ENCODE measurements at places on chromosomes 12 and 14.
A peak's percentile ranks its signal among the peaks of the same experiment; 100 is the strongest.

DNA sequence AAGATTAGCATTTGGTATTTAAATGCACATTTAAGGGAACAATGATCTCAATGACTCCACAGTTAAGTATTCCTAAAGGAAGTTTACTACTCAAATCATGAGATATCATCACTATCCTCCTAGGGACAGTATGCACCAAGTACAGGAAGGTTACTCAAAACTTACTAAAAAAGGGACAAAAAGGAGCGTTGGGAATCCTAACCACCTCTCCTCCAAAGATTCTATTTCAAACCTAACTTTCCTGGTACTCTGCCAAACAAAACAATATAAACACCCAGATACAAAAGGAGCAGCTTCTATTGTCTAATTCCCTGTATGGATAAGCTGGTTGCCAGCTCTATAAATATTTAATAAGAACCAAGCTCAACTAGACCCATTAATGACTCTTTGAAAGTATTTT is 377.7 kb downstream of the NUAK1 start:
- DNase-seq: no peak

- no peak for DNase-seq
Measured at GRCh38 chr12:8995021-8995775, 5.9 kb downstream of the KLRG1 start.

DNA sequence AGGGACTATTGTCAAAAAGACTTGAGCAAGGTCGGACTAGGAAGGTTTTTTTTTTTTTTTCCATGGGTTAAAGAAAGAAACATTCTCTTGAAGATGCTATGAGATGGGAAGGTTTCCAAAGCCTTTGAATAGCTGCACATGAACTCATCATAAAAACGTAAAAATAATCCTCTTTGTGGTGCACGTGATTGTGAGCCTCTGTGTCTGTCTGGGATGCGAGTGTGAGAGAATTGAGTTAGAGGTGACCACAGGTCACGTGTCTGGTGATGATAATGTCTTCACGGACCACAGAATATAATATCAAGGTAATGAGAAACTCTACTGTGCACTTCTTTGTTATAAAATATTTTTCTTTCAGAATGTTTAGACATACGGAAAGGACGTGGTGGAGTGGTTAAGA is 24.3 kb upstream of the ADGRD1 start:
- DNase-seq: no peak

GRCh38 chr14:102930138-102930752 is 7.8 kb downstream of the AMN start:
- no peak for DNase-seq

DNA sequence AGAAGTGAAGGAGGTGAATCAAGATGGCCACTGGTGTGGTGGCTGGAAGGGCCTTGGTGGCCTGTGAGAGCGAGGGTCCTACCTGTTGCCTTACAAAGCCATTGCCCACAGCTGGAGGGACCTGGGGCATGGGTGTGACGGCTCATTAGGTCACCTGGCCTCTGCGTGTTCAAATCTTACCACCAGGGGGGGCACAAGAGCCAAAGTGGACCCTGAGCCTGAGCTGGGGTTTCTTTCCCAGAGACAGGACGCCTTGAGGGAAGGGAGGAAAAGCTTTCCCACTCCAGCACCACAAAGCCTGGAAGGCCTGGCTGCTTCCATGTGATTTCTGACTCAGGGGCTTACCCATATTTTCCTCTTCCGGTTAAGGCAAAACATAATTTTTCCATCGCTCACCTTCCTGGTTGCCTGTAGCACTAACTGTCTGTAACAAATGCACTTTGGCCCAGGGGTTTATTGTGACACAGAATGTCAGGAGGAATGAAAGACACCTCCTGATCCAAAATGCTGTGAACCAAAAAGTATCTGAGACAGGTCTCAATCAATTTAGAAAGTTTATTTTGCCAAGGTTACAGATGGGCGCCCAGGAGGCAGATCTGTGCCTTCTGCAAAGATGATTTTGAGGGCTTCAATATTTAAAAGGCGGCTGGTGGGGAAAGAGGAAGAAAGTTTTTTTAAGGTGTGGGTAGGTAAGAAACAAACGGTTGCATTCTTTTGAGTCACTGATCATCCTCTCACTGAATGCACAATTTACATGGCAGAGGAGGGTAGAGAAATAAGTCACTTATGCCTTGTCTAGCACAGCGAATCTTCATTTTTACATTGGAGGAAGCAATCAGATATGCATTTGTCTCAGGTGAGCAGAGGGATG is 4.3 kb upstream of the CD9 start:
- peak; percentile 59 for DNase-seq

GRCh38 chr14:38410442-38410841 is 154.5 kb upstream of the CLEC14A start:
- no peak for DNase-seq

- DNase-seq: no peak
Measured at GRCh38 chr12:24921251-24922038, 27.5 kb downstream of the BCAT1 start.

- DNase-seq: no peak
Measured at GRCh38 chr14:95268350-95268749, 51.4 kb downstream of the CLMN start.

- DNase-seq: no peak
Measured at GRCh38 chr14:22870811-22871223, 723 bp upstream of the LRP10 start.

DNA sequence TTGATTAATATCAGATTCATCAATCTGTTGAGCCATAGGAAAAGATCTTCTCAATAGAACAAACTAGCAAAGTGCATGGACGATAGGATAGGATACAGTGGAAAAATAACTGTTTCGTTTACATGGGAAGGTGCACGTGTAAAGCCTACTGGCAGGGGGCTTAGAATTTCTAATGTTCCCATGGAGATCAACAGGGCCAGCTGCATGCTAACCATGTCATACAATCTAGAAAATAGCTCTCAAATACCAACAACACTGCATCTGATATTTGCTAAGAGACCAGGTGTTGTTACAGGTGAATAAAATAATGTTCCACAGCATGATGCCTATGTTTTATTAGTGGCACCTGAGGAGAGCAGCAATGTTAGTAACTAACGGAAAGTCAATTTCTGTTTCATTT is 72.5 kb downstream of the ACSS3 start:
- no peak for DNase-seq

DNA sequence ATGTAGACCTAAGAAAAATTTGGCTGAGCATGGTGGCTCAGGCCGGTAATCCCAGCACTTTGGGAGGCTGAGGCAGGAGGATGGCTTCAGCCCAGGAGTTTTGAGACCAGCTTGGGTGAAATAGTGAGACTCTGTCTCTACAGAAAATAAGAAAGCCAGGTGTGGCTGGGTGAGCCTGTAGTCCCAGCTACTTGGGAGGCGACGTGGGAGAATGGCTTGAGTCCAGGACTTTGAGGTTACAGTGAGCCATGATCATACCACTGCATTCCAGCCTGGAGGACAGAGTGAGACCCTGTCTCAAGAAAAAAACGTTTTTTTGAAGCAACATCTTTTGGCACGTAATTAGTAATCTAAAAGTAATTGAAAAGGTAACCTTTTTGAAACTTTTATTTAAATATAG is 70.9 kb downstream of the FERMT2 start:
- DNase-seq: no peak

- no peak for DNase-seq
Measured at GRCh38 chr12:21499765-21500164, 1.7 kb downstream of the RECQL start.

DNA sequence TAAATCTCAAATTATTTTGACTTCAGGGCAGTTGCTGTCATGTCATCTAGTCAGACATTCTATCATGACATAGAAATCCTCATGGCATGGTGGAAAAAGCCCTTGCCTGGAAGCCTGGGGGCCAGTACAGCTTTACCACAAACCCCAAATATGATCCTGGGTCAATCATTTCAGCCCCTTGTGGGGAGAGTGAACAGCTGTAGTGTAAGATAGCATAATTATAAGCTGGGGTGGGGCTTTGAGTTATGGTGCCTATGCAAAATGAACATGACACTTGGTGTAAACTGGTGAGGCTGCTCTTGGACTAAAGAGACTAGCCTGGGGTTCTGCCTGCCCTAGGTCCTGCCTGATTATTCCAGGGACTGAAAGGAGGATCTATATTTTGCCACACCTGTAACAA is 207.7 kb upstream of the DDHD1 start:
- no peak for DNase-seq

DNA sequence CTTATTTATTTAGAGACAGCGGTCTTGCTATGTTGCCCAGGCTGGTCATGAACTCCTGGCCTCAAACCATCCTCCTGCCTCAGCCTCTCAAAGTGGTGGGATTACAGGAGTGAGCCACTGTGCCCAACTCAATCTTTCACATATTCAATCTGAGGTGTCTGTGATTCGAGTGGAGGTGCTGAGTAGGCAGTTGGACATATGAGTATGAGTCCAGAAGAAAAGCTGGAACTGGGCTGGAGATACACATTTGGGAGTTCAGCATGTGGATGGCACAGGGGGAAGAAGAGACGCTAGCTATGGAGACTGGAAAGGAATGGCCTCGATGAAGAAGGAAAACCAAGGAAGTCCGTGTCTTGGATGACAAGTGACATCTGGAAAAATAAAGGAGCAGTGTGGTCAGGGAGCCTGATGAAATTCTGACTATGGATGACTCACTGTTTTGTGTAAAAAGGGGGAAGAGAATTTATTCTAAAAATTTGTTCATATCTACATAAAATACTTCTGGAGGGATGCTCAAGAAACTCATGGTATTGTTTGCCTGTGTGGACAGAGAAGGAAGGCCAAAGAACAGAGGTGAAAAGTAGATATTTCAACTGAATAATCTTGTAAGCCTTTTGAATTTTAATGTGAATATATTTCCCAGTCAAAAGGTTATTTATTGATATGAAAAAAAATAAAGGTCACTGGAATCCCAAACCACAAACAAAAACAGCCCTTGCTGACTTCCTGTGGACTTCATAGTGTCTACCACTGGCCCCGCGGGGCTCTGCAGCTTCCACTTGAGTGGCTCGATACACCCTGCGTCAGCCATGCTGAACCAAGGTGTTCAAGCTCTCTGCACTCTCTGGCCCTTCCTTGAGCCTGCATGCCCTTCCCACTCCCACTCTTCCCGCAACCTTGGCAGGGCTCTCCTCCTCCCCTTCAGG is 8.9 kb upstream of the LTA4H start:
- DNase-seq: no peak

DNA sequence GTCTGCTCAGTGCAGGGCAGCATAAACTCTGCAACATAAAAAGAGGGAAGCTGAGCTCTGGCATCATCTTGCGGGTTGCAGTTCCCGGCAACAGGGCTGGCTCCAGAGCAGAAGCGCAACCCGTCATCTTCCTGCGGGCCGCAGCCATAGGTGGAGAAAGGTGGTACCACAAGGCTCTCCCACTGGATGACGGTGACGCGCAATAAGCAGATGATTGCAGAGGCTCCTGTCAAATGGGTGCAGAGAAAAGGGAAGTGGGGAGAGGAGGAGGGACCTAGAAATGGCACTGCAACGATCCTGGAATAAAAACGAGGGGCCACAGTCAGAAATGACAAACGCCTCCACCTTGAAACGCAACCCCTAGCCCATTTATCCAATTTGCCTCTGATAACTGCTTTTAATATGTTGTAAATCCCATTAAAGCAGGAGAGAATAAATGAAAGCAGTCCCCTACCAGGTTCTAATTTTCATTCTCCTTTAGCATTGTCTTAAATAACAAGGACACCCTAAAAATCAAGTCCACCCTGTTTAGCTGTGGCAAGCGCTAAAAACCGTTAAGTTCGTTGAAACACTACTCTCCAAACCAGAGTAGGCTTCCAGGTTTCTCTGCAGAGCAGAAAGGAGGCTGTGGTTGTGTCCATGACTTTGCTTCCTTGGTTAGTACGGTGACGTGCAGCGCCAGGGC is 30.9 kb upstream of the TUBA1C start:
- DNase-seq: peak; percentile 3

DNA sequence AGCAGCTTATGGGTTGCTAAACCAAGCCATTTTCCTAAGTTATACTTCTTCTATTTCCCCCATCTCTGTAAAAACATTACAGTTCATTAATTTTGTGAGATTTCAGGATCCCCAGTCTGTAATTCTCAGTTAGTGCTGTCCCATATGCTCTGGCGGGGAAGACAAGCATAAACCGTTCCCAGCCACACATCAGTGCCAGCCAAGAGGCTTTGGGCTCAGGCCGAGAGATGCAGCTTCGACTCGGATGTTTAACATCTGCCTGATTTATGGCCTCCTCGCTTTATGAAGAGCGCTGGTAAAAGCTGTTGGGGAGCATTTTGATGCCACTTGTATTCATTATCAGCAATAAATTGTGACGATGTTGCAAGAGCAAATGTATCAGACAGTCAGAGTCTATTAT is 349.1 kb upstream of the CCDC196 start:
- no peak for DNase-seq

GRCh38 chr12:44960856-44961255 is 84.7 kb upstream of the NELL2 start:
- DNase-seq: no peak

DNA sequence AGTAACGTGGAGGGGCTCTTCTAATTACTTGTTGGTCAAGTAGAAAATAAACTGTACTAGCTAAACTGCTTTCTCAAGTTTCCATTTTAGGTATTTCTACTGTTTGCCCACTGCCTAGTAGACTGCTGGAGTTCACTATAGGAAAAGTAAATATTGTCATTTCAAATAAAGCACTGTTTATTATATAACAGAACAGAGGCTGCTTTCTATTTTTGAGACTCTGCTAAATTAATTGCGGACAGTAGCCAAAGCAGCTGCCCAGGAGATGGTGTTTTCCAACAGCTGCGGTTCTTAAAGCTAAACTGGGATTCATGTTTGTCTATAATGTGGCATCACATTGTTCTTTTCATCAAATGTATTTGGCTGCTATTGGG is 15.9 kb upstream of the SIX1 start:
- no peak for DNase-seq

- DNase-seq: no peak
Measured at GRCh38 chr12:130127912-130128789, 34.1 kb upstream of the FZD10 start.

DNA sequence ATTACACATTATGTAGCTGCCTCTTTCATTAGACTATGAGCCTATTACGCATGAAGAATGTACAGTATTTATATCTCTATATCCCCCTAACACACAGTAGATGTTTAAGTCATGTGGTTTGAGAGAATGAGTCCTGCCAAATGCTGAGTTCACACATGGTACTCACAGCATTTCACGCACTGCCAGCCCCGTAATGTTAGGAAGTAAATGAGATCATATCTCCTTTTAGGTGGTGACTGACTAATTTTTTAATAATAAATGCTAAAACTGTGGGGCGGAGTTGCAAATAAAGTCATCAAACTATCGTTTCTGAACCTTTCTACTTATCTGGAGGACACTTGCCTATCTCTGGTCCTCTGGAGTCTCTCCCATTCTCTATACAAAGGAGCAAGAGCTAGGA is 343.8 kb downstream of the ADAMTS20 start:
- DNase-seq: no peak

- DNase-seq: no peak
Measured at GRCh38 chr12:23640754-23641153, 308.7 kb downstream of the SOX5 start.

GRCh38 chr14:89365061-89365801 is 51.8 kb downstream of the FOXN3 start:
- peak; percentile 66 for DNase-seq

GRCh38 chr12:116319233-116319897 is 41.9 kb upstream of the MED13L start:
- no peak for DNase-seq

Data from immature natural killer cell (primary cell).